Activated gamma-delta T cell treated with Interleukin-2 at 50 U/mL for 16 hours (primary cell): ENCODE measurements at places on chromosomes 11 and 22.

GRCh38 chr11:11169715-11170351, 183.2 kb downstream of the CSNK2A3 start:
- no peak for DNase-seq

- no peak for DNase-seq
Measured at GRCh38 chr11:18495271-18495670, 31.5 kb downstream of the TSG101 start.

DNA sequence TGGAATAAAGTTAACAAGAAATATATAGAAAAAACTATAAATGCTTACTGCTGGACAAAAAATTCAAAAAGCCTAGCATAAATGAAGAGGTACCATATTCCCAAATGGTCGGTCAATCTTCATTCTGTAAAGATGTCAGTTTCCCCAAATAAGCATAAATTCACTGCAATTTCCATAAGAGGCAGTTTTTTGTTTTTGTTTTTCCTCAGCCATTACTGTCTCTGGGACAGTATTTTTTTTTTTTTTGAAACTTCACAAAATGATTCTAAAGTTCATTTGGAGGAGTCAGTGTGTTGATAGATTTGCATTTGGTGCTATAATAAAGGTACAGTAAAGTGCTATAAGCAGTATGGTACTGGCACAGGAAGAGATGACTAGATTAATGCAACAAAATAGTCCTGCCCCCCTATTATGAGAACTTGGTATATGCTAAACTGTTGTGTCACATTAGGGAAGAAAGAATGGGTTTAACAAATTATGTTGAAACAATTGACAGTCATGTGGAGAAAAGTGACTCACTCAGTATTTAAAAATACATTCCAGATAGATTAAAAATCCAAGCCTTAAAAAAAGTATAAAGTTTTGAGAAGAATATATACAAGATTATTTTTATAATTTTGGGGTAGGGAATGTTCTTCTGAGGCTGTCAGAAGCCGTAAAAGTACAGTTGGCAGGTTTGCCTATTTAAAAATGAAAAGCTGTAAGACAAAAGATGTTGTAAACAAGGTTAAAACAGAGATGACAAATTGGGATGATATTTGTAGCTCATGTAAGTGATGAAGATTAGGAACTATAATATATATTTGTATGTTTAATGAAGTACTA, 2.6 kb upstream of the FTH1 start:
- DNase-seq: no peak

DNA sequence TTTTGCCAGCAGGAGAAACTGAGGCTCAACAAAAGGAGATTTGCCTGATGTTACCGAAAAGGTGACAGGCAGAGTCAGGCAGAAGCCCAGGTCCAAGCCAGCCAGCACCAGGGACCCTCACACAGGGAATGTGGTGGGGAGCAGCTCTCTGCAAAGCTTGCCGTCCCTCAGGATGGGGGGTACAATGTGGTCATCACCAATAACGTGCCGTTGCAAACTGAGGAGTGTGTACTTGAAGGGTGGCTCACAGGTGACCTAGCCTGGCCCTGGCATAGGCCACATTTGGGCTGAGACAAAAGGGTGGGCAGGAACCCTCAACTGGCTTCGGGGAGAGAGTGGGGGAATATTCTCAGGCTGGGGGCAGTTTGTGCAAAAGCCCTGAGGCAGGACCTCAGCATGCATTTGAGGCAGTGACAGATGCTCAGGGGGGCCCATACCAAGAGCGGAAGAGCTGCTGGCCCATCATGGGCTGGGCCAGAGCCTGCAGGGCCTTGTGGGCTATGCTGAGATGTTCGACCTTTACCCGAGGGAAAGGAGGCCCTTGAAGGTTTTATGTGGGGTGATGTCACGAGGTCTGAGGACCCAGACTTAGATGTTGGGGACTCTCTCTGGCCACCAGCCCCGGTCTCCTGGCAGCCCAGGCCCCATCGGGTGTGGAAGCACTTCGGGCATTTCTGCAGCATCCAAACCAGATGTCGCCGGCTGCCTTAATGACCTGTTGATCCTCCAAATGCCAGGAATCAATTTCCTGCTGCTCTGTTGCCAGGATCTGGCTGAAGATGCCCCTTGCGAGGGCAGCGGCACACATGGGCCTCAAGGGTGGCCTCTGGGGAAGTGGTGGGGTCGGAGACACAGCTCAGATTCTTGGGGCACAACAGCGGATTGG, 57.4 kb upstream of the SHISAL1 start:
- no peak for DNase-seq

GRCh38 chr11:130068986-130069658, 572 bp upstream of the APLP2 start:
- DNase-seq: peak; percentile 47

- no peak for DNase-seq
Measured at GRCh38 chr11:17076517-17077239, 789 bp downstream of the RPS13 start.

GRCh38 chr11:65429068-65429681, 6.6 kb downstream of the NEAT1 start:
- no peak for DNase-seq

- DNase-seq: no peak
Measured at GRCh38 chr11:72582206-72583176, 91.7 kb downstream of the PDE2A start.

DNA sequence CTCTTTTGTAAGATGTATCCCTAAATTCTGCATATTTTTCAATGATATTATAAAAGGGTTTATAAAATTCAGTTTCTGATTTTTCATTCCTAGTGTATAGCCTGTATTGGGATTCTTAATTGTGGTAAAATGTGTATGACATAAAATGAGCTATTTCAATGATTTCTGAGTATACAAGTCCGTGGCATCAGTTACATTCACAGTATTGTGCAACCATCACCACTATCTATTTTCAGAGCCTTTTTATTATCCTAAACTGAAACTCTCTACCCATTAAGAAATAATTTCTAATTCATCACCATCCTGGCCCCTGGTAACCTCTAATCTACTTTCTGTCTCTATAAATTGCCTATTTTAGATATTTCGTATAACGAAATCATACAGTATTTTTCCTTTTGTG, 39.8 kb downstream of the EIF3F start:
- DNase-seq: no peak

- no peak for DNase-seq
Measured at GRCh38 chr11:94150704-94151685, 22.4 kb downstream of the PANX1 start.

- no peak for DNase-seq
Measured at GRCh38 chr11:132523929-132524328, 1008.4 kb downstream of the OPCML start.

- DNase-seq: no peak
Measured at GRCh38 chr11:14783788-14784187, 108.2 kb downstream of the CYP2R1 start.

- DNase-seq: no peak
Measured at GRCh38 chr11:45211732-45212131, 65.3 kb downstream of the PRDM11 start.

DNA sequence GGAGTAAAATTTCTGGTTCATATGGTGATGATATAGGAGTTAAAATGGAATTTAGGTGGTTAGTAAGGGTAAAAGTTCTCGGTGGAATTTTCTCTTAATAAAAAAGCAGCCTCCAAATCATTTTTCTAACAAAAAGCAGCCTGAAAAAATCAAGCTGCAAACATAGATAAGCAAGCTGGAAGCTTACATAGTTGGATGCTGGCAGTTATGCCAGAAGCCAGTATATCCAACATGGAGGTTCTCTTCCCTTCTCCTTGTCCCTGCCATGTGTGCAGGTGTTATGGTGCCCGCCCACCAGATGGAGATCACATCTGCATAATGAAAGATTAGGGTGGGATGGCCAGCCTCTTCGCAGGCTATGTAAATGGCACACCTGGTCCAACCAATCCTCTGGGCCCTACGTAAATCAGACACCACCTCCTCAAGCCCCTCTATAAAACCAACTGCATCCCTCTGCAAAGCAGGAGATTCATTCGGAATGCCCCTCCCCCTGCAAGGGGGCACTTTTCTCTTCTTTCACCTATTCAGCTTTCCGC, 22.4 kb downstream of the PIWIL3 start:
- DNase-seq: no peak

DNA sequence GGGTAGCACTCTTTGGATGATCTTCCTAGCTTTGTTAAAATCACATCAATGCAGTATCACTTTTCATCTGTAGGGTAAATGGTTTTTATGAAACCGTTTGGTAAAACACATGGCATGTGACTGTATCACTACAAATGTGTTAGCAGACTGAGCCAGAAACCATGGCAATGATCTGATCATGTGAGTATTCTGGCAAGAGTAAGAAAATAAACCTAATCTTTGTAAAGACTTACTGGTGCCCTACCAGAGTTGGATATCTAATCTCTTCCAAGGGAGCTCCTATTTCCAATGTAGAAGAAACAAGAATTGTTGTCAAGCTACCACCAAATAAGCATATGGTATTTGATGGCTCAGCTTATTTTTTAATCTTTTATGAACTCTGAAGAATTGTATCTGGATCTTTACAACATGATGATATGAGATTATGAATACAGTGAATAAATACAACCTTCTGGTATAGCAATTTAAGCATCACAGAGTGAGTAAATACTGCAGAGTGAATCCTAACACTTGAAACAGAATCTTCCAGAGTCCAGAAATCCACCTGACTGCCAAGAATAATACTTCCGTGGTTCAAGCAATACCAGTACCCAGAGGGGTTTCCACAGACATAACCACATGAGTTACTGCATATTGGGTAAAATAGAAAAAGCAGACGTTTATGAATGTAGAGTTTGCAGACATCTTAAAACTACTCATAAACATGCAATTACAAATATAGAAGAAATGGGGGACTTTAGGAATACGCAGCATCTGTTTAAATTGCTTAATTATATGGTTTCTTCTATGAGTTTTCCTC, 238.8 kb downstream of the TTC28 start:
- DNase-seq: no peak

GRCh38 chr22:19797086-19798002, 36.8 kb downstream of the TBX1 start:
- DNase-seq: no peak

GRCh38 chr11:119506436-119506835, 83.5 kb upstream of the THY1 start:
- DNase-seq: no peak

GRCh38 chr11:3866206-3866605, 10.7 kb downstream of the STIM1 start:
- no peak for DNase-seq

- DNase-seq: no peak
Measured at GRCh38 chr11:26227301-26227746, 104.6 kb upstream of the ANO3 start.

GRCh38 chr22:38510416-38510970, 4.4 kb upstream of the DDX17 start:
- DNase-seq: no peak

DNA sequence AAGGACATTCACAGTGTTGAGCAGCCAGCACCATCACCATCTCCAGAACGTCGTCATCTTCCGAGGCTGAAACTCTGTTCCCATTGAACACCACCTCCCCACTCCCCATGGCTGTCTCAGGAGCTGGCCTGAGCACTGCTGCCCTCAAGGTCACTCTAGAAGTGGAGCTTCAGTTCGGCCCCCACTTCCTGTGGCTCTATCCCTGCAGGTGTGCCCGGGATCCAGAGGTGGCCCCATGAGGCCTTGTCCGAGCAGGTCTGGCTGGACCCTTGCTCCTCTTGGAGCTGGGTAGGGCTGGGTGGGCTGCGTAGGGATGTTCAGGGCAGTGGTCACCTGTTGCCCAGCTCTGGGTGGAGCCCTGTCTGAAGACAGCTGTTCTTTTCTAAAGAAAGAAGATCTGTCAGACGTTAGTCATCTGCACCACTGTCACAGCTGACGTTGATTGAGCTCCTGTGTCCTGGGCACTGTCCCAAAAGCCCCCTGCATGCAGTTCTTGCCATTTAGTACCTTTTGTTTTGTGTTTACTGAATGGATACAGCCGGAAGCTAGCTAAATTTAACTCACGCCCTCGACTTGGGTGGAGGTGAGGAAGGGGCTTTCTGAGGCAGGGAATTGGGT, 75.5 kb upstream of the CLDN5 start:
- no peak for DNase-seq

GRCh38 chr11:46293641-46294103, 16.2 kb downstream of the CREB3L1 start:
- no peak for DNase-seq

DNA sequence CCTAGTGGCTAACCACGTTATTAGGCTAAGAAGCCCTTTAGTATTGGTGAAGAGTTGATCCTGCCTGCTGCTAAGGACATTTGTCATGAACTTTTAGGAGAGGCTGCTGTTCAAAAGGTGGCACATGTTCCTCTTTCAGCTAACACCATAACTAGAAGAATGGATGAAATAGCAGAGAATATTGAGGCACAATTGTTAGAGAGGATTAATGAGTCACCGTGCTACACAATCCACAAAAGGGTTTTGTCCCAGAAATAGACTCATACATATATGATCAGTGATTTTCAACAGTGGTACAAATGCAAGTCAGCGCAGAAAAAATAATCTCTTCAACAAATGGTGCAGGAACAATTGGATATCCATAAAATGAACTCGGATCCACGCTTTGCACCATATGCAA, 7.0 kb upstream of the MSANTD2 start:
- no peak for DNase-seq

DNA sequence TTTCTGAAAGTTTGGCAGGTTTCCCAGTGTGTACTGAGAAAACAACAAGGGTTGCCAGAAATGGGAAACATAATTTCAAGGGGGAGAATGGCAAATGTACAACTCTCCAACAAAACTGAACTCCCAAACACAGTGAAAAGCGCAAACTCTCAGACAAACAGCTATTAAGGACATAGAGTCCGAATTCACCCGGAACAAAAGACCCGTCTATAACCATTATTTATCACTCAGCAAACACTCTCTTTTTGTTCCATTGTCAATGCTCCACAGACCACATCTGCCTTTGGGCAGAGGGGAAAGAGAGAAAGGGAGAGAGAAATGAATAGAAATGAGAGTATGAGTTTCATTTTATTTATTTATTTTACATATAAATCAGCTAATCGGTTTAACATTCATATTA, 21.7 kb downstream of the KIRREL3 start:
- DNase-seq: no peak

GRCh38 chr22:30902496-30903357, 65.8 kb downstream of the MORC2 start:
- DNase-seq: no peak

GRCh38 chr11:64850979-64851567, 6.6 kb upstream of the CDC42BPG start:
- DNase-seq: peak; percentile 59

DNA sequence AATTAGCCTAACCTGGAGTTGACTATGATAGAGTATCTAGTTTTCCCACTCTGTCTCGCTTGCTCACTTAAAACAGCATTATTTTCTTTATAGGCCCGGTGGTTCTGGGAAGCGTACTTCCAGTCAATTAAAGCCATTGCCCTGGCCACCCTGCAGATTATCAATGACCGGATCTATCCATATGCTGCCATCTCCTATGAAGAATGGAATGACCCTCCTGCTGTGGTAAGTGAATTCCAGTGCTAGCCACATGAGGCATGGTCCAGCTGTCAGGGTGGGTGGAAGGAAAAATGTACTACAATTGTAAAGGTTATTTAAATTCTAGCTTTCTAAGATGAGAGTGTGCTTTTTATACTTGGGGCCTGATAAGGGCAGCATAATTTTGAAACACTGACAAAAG, 76.0 kb downstream of the EXT2 start:
- no peak for DNase-seq
